NCI-H1105 treated with DMSO at 0.1 percent for 48 hours (cell line): ENCODE measurements at places on chromosomes 3 and 15.

GRCh38 chr3:72210261-72210660, 425.3 kb upstream of the PROK2 start:
- peak; percentile 12 for DNase-seq

- DNase-seq = no peak
These were observed 353.2 kb upstream of the PROK2 start for GRCh38 chr3:72137865-72138861.

DNA sequence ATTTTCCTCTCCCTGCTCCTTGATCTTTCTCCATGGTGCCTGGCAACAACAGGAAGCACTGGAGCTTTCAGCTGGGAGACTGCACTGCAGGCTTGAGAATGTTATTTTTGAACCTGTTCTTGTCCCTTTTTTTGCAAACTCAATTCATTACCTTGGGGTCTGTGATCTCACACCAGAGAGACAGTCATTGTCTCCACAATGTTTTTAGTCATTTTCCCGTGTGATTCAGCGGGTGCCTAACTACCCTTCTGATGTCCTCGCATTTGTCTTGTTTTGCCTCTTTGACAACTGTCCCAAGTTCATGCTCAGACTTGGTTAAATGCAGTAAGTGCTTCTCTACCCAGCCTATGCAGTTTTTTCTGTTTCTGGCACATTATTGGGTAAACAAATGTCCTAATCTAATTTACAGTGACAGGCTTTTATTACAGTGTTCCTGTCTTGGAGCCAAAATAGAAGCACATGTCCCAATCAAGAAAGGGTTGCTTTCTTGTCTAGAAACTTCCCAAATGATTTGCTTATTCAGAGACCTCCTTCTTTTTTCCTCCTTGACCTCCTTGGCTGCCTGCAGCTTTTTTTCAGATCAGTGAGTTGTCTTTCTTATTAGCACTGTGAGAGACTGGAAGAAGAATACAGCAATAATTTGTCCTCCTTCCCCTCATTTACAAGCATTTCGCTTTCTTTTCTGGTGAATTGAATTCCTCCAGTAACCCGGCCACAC, 162.4 kb downstream of the NSUN3 start:
- no peak for DNase-seq

DNA sequence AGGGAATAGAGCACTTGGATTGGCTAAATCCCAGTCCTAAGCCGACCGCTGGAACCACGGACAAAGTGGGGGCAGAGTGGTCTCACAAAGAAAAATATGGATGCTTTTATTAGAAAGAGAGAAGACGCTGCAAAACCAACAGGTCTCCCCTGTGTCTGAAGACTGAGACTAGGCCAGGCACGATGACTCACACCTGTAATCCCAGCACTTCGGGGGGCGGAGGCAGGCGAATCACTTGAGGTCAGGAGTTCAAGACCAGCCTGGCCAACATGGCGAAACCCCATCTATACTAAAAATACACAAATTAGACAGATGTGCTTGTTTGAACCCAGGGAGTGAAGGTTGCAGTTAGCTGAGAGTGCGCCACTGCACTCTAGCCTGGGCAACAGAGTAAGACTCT, 61.8 kb downstream of the ZDHHC19 start:
- DNase-seq = no peak
